Endodermal cell (in vitro differentiated cells): ENCODE measurements at places on chromosomes 3 and 15. TPM values are rescaled to one million over a fixed set of nuclear protein-coding genes. Genes with fewer than 3 reads are reported as not detected.

Gene GOLGA8R
- 0.31 TPM in 1 of 2 replicates, not detected in the other for total RNA-seq

Gene DOCK3
- 6.9 to 8.0 TPM (median 7.7 TPM) in 3 replicates for total RNA-seq

Gene MOBP
- 7.0 and 7.1 TPM in 2 replicates for total RNA-seq

DNA sequence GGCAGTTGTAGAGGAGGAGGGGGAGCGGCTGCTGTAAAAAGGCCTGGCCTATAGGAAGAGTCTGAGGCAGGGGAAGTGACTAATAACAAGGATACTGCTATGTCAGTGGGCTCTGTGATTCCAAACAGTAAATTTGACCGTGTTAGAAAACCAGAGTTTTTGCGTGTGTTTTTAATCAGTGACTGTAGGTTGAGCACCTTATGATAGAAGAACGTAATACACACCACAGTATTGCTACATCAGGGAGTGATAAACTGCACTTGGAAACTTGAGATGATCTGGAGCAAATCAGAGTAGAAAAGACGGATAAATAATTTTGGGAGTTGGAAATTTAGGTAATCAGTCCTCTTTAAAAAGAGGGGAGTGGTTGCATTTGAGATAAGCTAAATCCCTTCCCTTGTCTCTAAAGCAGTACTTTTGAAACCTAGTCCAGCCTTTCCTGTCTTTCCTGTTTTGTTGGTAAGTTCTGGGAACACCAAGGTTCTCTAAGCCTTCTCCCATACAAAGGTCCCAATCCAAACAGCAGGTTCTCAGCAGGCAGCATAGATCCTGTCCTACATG, 130.5 kb upstream of the NR2E3 start:
- DNase-seq: peak; percentile 53

DNA sequence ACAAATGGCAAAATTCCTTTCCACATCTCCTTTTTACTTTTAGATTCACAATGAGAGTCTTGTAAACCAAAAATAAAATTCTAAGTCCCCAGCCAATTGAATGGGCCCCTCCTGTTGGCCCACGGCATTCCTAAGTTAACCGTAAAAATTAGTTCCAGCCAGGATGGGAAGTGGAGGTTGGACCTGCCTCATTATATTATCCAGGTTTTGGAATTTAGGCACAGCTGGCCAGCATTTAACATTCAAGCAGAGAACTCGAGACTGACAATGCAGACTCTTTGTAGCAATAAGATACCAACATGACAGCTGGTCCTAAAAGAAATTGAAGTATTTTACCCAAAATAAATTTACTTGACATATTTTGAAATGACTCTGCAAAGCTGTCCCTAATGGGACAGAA, 321.0 kb upstream of the NAALADL2 start:
- DNase-seq: no peak

DNA sequence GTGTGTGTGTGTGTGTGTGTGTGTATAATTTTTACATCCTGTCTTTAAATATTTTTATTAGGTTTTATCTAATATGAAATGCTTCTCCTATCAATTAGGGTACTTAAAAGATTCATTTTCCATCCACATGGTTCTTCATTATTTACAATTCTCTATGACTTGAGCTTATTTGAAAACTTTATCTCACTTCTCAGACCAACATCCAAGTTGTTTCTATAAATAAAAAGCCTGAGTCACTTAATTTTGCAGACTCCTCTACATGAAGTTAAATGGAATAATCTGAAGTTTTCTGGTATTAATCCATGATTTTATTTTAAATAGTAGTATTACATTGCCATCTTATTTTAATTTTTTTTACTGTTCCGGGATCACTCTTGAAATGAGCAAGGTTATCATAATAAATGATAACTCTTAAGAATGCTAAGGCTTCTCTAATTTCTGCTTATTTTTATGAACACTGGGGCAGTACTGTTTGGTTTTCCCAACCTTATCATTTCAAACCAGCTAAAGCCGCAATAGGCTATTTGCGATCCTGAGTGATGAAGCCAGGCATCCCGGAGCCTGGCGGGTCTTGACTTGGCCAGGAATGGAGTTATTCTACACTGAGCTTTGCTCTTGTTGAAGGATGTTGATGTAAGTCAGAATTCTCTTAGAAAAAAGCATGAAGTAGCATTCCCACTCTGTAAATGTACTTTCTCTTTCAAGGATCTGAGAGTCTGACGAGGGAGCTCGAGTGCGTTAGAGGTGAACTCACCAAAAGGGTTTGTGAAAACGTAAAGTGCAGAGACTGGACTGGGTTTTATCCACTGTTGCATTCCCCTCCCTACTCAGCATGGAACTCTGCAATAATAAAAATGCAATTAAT, 220.2 kb upstream of the LRTM1 start:
- DNase-seq: no peak

Gene RARB
- 17.4 and 21.5 TPM in 2 replicates for total RNA-seq

Gene GCNT3
- total RNA-seq: 0.48 and 0.52 TPM in 2 replicates

Gene STRIT1
- total RNA-seq: not detected in 3 replicates

DNA sequence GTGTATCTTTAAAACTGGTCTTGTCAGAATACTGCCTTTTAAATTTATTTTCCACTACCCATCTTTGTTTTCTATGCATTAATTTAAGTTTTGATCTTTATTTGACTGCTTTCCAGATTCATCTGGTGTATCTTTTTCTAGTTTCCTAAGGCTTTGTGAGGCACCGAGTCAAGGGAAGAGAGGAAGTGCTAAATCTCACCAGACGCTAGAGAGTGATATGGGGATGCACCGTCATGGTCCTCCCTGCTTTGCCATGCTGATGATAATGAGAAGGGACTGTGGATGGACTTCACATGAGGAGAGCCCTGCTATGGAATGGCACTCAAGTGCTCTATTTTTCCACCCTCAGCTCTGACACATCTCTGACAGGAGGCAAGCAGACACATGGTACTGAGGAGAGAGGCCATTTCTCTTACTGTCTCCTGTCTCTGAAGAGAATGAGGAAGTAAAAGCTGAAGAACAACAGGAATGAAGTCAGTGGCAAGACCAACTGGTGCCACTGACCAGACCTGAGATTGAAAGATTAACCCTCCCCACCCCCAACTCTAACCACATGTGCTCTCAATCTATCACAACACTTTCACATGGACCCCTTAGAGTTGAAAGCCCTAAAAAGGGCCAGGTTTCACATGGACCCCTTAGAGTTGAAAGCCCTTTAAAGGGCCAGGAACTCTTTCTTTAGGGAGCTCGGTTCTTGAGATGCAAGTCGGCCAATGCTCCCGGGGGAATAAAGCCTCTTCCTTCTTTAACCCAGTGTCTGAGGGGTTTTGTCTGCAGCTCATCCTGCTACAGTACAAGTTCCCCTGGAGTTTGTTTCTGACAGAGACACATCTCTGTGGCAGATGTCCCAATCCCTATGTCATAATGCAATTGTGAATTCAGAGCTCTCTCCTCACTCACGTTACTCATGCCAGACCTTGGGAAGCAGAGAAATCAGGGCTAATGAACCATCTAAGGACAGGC, at the start of gene IQCF2:
TSS of gene IQCF2 (plus strand) at position 913 of the 963 bp plus-strand sequence. CDS start 52 bp downstream, outside the sequence.
- no peak for DNase-seq

Gene CLRN1
- not detected in 3 replicates for total RNA-seq

Gene MCF2L2
- 53.7 and 72.6 TPM in 2 replicates for total RNA-seq

DNA sequence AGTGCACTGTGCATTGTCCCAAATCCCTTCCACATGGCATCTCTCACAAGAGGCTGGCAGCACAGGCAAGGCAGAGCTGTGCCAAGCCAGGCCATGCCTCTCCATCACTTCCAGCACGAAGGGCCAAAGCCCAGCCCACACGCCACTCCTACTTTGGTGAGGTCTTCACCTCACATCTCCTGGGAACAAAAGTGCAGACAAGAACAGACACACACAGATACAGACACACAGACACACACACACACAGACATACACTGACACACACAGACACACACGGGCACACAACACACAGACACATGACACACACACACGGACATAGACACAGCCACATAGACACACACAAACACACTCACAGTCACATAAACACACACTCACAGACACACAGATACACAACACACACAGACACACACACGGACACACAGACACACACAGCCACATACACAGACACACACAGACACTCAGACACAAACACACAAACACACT, 233.3 kb downstream of the UACA start:
- no peak for DNase-seq

GRCh38 chr3:187821616-187822317, 76.5 kb upstream of the BCL6 start:
- DNase-seq: no peak

GRCh38 chr3:115239717-115240116, 92.6 kb upstream of the ZBTB20 start:
- no peak for DNase-seq

GRCh38 chr3:195557322-195557721, 14.2 kb upstream of the PPP1R2 start:
- DNase-seq: no peak

- DNase-seq: no peak
Measured at GRCh38 chr15:80503319-80503952, 99.3 kb downstream of the ARNT2 start.

DNA sequence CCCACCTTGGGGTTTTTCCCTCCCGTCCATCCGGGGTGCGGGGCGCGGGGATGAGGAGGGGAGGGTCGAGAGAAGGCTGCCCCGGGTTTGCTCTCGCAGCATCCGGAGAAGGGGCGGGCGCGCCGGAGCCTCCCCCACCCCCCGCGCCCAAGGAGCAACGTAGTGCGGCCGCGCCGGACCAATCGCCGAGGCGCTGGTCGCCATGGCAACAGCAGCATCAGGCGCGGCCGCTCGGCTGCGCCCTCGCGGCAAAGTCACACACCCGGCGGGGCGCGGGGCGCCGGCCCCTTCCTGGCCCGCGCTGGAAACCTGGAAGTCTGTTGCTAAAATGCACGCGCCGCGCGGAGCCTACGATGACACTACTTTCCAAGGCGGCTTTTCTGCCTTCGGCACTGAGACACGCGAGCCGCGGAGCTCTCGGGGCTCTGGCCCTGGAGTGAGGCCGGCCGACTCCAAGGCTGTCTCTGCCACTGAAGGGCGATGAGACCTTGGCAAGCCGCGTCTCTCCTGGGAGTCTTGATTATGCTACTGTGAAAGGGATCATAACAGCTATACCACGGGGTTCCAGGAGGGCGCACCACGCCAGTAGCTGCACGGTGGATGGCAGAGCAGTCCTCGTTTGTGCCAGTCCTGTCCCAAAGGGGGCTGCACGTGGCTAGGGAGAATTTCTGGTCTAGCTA, at the start of gene IQSEC1:
TSS of gene IQSEC1 (minus strand) at position 104 of the 680 bp plus-strand sequence. CDS start 415 bp downstream, outside the sequence.
- peak; percentile 89 for DNase-seq

DNA sequence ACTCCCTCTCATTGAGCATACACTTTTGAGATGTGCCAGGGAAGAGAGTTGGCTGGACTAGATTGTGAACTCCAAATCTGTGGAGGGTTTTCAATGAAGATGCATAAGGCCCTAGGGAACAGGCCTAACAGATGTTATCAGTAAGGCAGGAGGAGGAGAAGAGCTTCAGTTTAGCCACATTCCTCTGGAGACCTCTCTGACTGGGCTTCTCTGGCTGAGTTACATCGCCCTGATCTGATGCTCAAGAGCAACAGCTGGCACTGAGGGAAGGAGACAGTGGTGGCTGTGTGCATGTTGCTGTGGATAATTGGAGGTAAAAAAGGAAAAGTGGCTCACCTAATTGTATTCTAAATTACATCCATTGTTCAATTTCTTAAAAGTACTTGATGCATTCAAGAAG, 206.4 kb upstream of the CFAP20DC start:
- DNase-seq: no peak

DNA sequence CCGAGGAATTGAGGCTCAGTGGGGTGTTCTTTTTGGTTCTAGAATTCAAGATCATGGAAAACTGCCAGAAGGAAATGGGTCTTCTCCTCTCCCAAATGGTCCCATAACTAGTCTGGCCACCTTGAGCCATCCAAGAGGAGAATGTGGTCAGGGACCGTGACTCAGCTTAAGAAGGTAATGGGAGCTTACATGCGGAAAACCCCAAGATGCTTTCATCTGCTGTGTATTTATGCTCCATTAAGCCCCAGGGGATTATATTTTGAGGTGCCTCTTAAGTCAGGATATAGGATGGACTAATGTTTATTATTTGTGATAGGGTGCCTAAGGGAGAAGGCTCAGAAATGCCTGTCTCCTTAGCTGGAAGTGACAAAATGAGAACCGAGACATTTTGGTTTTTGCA, 39.2 kb upstream of the DLG1 start:
- peak; percentile 9 for DNase-seq

Gene GHSR
- not detected in 2 replicates for total RNA-seq

DNA sequence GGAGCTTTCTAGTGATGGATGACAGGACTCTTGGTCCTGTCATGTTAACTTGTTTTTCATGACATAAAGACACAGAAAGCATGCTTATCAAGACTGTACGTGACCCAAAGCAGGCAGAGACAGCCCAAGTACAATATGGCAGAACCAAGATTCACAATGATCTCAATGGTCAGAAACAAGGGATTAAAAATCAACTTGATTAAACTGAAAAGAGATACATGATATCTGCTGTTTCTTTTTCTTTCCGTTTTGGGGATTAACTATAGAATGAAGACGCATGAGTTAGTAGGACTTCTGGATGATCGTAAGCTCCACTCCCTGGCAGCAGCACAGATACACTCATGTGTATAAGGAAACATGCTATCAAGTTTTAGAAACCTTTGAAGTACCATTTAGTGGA, 98.4 kb upstream of the MYZAP start:
- DNase-seq: peak; percentile 20

GRCh38 chr3:38365469-38366062, 19.0 kb downstream of the XYLB start:
- no peak for DNase-seq

Gene TRIM42
- not detected in 3 replicates for total RNA-seq
